ENCODE measurements at places on chromosomes 16 and 17.

DNA sequence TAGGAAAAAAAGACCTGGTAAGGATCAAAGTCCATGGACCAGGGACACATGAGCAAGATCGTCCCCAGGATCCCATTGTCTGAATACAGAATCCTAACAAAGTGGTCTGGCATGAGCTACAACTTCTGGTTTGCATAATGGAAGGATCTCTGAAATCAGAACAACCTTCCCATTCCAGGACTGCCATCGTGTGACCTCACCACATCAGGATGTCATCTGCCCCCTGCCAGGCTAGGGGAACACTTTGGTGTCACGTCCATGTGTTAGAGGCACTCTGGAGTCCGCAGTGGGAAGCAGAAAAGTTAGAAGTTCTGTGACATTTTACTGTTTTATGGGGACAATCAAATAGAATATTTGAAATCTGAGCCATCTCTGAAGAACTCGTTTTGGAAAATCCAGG lies 160.7 kb downstream of the RGS9 start:
- no peak for DNase-seq

- no peak for DNase-seq
These were observed 89.9 kb downstream of the SOCS1 start for GRCh38 chr16:11165894-11166665.

- DNase-seq: no peak
These were observed 1.0 kb downstream of the KRTAP2-2 start for GRCh38 chr17:41054025-41054424.

DNA sequence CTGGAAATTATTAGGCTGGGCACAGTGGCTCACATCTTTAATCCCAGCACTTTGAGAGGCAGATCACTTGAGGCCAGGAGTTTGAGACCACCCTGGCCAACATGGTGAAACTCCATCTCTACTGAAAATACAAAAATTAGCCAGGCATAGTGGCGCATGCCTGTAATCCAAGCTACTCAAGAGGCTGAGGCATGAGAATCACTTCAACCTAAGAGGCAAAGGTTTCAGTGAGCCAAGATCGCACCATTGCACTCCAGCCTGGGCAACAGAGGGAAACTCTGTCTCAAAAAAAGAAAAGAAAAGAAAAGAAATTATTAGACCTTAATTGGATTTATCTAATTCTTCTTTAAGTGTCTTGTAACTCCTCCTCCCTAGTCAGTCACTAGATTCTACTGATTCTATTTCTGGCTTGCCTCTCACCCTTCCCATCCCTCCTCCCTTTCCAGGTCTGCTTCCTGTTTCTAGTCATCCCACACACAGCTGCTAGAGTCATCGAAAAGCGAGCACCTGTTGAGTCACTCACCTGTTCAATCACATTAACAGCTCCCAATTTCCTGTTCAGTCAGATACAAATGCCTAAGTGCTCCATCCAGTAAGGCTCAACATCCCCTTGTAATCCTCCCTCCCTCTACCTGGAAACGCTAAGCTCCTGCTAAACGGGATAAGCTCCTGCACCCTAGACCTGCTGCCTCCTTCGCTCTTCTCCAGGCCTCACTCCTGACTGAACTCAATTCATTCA lies 34.6 kb downstream of the ERN1 start:
- no peak for DNase-seq

GRCh38 chr17:63966646-63967264 lies 6.0 kb downstream of the SCN4A start:
- peak; percentile 46 for DNase-seq

GRCh38 chr16:8762254-8762653 lies 35.2 kb downstream of the TMEM186 start:
- DNase-seq: no peak

DNA sequence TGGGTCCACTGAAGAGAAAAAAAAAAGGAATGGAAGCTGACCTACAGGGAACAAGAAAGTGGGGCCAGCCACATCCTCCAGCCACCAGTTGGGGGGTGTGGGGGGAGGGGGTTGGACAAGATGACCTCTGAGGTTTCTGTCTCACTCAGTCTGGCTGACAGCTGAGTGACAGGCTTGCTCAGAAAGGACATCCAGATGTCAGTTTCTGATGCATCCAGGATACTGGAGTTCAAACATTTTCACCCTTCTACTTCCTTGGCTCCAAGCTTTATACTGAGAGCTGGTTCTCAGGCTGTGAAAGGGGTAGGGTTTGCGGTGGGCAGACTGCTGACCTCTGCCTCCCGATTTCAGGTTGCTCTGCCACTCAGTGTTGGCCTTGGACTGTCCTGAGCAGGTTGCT lies 2178.3 kb downstream of the TP53TG3F start:
- no peak for DNase-seq

GRCh38 chr17:55053855-55054254 lies 85.3 kb downstream of the STXBP4 start:
- DNase-seq: no peak

GRCh38 chr16:73054813-73055482 lies 7.0 kb upstream of the ZFHX3 start:
- no peak for DNase-seq

DNA sequence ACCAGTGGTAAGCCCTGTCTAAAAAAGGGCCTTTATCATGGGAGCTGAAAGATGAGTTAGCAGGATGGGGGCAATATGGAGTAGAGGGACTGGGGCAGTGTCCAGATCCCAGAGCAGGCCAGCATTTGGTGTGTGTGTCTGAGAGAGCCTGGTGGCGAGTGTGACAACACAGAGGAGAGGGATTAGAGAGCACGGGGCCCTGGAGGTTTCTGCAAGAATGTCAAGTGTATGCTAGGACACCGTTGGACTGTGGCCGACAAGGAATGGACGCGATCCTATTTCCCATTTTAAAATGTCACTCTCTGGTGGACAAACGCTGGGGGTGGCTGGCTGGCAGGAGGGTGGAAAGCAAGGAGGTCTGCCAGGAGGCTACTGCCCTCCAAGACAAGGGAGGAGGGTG lies 12.4 kb downstream of the TAC4 start:
- no peak for DNase-seq

- DNase-seq: no peak
These were observed 19.8 kb upstream of the MAP3K14 start for GRCh38 chr17:45336390-45337182.

DNA sequence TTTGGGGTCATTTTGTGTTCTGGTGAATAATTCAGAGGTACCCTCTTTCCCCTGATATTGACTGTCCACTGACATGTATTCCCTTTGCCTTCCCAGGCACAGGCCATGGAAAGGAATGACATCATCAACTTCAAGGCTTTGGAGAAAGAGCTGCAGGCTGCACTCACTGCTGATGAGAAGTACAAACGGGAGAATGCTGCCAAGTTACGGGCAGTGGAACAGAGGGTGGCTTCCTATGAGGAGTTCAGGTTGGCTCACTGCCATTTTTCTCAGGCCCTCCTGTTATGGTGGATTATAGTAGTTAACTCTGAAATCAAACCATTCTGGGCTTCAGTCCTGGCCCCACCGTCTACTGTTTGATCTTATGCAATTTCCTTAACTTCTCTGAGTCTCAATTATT lies 1.6 kb upstream of the EFTUD2 start:
- no peak for DNase-seq
